HFF-Myc (cell line): ENCODE measurements at places on chromosomes 6 and 20.
A peak's percentile ranks its signal among the peaks of the same experiment; 100 is the strongest.

GRCh38 chr6:125306756-125307149 lies 5.0 kb upstream of the HDDC2 start:
- no peak for DNase-seq

GRCh38 chr6:107045826-107046675 lies 18.1 kb downstream of the MTRES1 start:
- no peak for DNase-seq

DNA sequence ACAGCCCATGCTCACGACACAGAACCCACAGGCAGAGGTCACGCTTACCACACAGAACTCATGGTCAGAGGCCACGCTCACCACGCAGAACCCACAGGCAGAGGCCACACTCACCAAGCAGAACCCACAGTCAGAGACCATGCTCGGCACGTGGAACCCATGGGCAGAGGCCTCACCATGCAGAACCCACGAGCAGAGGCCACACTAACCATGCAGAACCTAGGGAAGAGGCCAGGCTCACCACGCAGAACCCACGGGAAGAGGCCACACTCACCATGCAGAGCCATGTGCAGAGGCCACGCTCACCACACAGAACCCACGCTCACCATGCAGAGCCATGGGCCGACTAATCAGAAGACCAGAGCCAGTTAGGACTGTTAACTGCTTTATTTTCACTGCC lies 203.2 kb upstream of the THBS2 start:
- no peak for DNase-seq

DNA sequence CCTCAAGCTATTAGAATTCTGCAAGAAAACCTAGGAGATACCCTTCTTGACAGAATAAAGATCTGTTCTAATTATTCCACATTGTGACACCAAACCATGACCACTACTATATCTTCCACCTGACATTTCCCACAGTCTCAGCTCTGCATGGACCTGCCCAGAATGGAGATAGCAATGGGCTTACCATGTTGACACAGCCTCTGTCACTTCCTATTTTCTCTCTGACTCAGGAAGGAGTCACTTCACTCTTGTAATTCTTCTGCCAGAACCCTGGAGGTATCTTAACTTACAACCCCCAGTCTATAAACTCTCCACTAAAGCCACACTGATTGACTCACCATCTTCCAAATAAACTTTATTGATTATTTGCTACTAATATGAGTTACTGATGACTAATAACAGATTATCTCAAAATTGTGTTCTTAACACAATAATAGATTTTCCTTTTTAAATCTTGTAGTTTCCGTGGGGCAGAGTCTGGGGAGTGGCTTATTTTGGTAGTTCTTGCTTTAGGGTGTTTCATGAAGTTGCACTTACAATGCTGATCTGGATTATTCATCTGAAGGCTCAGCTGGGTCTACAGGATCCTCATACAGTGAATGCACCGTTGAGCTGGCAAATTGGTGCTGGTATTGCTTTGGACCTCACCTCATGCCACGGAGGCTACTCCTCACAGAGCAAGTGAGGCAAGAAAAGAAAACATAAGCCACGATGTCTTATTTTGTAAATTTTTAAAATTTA lies 869.9 kb downstream of the KIF16B start:
- DNase-seq, result no peak

GRCh38 chr20:36794116-36794474 lies 20.5 kb upstream of the DSN1 start:
- DNase-seq, result no peak

GRCh38 chr6:108260809-108261569 lies at the start of gene SNX3:
Gene SNX3, minus strand, starts transcription at chr6:108261040. Its CDS starts 119 bp downstream, at chr6:108260921.
- DNase-seq, result peak; percentile 83

GRCh38 chr6:155443168-155443567 lies 12.5 kb downstream of the NOX3 start:
- DNase-seq, result no peak

DNA sequence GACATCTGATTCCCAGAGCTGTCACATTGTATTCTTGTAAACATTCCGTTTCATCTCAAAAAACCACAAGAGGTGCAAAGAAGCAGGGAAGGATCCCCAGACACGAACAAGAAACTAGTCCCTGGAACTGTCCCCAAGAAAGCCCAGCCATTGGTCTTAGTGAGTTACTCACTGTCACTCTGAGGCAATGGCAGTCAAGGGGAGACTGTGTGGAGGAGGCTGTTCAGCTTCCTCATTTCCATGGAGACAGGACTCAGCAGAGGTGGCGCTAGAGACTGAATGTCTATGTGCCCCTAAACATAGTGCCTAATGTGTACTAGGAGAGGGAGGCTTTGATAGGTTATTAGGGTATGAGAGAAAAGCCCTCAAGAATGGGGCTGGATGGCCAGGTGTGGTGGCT lies 11.1 kb downstream of the ULBP1 start:
- DNase-seq, result no peak

GRCh38 chr20:63940472-63941266 lies 15.5 kb downstream of the UCKL1 start:
- no peak for DNase-seq

GRCh38 chr6:161166176-161166575 lies 107.7 kb downstream of the AGPAT4 start:
- no peak for DNase-seq

- DNase-seq, result no peak
Observed at GRCh38 chr20:23479043-23479442, 11.9 kb upstream of the CST8 start.

GRCh38 chr6:50289366-50289765 lies 239.6 kb upstream of the DEFB112 start:
- DNase-seq, result no peak

DNA sequence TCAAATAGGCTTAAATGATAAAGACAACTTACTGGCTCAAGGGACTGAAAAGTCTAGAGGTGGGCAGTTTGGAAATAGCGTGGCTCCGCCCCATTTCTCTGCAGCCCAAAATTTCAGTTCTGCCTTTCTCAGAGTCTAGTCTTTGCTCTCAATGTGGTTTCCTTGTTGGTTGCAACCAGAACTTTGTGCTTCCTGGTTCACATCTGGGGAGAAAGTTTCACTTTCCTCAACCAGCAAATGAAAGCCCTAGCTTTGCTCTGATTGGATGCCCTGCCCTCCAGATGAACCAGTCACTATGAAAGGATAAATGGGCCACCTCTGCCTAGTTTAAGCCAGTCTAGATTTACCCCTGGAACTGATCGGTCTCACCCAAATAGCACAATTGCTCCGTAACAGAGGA lies 14.9 kb downstream of the SYCP2L start:
- no peak for DNase-seq

- DNase-seq, result peak; percentile 16
Observed at GRCh38 chr6:132354517-132355167, 46.6 kb downstream of the MOXD1 start.

DNA sequence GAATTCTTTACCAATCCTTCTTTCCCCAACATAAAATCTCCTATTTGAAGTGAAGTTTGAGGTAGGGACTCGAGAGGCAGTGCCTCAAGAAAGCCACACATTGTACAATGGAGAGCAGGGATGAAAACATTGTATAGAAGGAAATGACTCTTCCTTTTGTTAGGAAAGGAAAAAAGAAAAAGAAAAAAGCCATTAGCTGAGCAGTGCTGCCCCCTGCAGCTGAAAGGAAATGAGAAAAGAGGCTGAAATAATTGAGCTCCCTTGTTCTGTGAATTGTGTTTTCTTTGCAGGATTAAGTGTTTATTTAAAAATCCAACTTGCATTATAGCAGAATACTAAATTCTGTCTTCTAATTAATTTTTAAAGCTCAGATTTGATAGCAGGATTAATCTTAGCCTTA lies 162.9 kb upstream of the SASH1 start:
- DNase-seq, result no peak

- DNase-seq, result no peak
Observed at GRCh38 chr20:4781211-4781610, 59.5 kb downstream of the PRND start.

- no peak for DNase-seq
Observed at GRCh38 chr6:118882314-118882905, 11.5 kb upstream of the ASF1A start.

DNA sequence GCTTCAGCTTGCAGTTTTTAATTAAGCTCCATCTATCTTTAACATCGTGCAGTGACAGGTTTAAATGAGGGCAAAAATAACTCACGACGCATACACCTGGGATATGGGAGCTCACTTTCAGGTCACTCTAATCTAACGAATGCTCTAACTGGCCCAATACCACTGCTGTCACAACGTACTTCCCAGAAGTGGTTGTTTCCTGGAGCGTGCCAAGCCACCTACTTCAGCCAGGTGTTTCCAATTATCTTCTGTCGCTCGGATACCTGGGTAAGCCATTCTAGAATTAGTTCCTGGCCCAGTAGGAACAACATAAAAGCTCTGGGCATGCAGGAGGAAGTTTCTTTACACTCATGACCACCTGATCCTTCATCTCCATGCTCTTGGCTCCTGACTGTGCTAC lies 147.4 kb downstream of the FOXC1 start:
- peak; percentile 4 for DNase-seq

DNA sequence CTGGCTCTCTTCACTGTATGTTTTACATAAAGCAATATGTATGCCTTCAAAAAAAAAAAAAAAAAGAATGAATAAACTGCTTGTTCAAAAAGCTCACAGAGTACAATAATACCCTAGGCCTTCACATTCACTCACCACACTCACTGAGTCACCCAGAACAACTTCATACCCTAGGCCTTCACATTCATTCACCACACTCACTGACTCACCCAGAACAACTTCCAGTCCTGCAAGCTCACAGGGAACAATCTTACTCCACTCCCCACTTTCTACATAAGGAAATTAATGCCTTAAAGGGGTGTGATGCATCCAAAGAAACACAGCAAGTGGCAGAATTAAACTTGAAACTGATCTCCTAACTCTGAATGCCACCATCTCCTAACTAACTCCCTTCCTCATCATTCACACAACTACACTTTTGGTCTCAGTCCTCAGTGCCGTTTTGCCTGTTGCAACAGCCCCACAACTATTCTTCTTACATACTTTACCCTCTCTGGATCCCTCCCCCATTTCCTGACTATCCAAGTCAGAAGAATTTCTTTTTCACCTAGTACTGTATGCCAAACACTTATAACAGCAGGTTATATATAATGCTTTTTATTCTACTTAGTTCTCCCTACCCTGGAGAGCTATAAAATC lies 34.2 kb downstream of the NHSL1 start:
- DNase-seq, result peak; percentile 70

DNA sequence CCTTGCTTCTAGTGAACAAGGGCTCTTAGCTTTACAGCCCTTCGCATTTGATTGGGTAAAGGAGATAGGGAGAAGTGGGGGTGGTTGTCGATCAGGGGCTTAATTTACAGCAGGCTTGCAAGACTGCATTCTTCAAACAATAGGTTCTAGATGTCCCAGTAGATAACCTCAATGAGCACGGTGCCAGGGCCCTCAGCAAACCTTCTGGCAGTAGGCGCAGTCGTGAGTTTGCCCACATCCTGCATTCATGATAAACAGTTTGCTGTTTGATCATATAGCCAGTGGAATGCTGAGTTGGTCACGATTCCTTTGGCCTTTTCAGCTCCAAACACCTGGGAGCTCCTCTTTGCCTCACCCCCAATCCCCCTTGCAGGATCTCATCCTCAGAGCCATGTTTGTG lies 27.5 kb downstream of the SUN5 start:
- DNase-seq, result no peak

DNA sequence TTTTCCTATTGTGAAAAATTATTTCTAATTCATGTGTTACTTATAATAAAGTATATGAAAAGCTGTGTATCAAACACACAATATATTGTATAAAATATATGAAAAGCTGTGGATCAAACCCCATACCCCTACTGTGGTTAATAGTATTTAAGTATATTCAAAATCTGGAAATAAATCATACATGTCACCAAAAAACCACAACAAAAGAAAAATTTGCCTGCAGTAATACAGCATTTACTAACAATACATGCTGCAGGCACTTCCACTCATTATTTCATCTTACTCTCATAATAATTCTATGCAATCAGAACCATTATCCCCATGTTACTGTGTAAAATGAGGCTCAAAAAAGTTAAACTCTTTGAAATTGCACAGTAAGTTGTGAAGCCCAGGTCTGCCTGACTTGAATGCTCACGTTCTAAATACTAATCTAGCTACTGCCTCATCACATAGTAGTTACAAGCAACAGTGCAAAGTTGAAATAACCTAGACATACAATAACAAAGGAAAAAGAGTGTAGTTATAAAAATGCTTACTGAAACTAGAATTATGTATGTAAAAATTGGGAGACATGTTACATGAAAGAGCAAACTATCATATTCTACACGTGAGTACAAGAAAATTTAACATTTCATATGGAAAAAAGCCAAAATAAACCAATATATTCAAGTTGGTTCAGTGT lies 61.7 kb downstream of the FAM217A start:
- no peak for DNase-seq

- no peak for DNase-seq
Observed at GRCh38 chr6:20021795-20022194, 184.6 kb downstream of the ID4 start.

DNA sequence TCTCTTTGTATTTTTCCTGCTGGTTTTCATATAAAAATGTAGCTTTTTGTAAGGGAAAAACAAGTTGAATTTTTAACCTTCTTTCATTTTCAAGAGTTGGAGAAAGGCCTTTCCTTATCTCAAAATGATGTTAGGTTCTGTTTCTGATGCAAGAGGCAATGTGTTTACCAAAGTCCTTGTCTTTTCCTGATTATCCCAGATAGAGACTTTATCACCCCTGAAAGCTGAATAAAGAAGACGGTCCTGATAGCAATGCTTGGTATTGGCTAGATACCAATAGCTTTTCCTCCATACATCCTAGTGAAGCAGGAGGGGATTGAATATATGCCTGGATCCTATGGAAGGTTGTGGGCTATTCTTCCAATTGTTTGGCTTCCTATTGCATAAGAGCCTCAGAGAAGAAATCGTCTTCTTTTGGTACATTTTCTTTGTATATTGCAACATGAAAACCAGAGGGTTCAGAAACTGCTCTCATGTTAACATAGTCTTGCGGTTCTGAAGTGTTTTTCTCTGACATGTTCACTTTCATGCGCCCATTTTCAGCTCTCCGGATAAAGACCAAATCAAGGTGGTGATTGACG lies 5.5 kb downstream of the PNLDC1 start:
- DNase-seq, result no peak

GRCh38 chr6:13709689-13710551 lies 1.7 kb downstream of the RANBP9 start:
- DNase-seq, result no peak

- no peak for DNase-seq
Observed at GRCh38 chr20:2112910-2113309, 11.3 kb downstream of the STK35 start.

- DNase-seq, result no peak
Observed at GRCh38 chr6:3962291-3963280, 113.4 kb downstream of the FAM50B start.

DNA sequence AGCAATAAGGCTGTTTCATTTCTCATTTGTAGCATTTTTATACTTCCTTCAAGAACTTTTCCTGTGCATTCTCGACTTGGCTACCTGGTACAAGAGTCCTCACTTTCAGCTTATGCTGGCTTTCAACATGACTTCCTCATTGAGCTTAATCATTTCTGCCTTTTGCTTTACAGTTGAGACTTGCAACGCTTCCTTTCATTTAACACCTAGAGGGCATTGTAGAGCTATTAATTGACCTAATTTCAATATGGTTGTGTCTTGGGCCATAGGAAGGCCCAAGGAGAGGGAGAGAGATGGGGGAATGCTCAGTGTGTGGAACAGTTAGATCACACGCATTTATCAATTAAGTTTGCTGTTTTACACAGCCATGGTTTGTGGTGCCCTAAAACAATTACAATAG lies 37.2 kb downstream of the SLC22A2 start:
- no peak for DNase-seq

GRCh38 chr6:40349901-40350746 lies 237.0 kb downstream of the LRFN2 start:
- DNase-seq, result no peak

- DNase-seq, result no peak
Observed at GRCh38 chr20:43736588-43737158, 9.9 kb upstream of the GTSF1L start.

- no peak for DNase-seq
Observed at GRCh38 chr20:56513161-56514150, 11.1 kb upstream of the FAM209A start.
